ENCODE measurements at places on chromosomes 1 and 21.

DNA sequence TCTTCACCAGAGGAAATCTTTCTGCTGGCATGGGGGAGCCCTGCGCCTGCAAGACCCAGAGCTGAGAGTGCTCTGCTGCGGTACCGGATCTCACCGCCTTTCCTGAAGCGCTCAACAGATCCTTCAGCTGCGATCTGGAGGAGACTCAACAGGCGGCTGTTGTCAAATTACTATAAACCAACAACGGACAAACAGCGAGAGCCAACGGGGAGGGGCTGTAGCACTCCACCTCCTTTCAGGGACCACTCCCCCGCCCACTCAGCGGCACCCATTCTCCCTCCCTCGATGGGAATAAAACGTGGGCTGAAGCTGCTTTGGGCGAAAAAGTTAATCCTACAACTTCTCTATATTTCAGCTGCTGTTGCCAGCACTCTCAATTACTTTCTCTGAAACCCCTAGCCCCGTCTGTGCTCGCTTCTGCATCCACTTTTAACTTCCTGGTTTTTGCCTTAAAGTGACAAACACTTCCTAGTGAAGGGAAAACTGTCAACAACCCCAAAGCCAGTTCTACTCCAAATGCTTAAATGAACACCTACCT, at the start of gene FMO5:
TSS of gene FMO5 (minus strand) at position 147 of the 538 bp plus-strand sequence. CDS start 310 bp downstream, outside the sequence.
- DNase-seq, result peak; percentile 82

GRCh38 chr1:2493218-2493617, 17.1 kb downstream of the PLCH2 start:
- DNase-seq, result no peak

GRCh38 chr1:40187399-40187798, 26.2 kb downstream of the RLF start:
- no peak for DNase-seq

DNA sequence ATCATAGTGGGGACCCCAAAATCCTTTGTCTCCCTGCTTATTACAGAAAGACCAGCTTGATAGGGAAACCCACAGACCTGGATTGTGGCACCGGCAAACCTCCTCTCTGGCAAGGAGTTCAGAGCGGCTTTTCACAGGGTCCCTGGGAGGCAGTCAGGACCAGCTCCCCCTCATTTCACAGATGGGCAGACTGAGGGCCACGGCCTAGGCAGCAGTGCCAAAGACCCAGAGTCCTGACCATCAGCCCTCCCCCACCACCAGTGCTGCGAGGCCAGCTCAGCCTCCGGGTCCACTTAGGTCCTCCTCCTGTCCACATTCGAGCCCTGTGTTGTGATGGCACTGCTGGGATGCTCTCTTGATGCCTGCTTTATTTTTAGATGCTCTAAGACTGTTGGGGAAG, 57.2 kb downstream of the CAMK2N1 start:
- no peak for DNase-seq

DNA sequence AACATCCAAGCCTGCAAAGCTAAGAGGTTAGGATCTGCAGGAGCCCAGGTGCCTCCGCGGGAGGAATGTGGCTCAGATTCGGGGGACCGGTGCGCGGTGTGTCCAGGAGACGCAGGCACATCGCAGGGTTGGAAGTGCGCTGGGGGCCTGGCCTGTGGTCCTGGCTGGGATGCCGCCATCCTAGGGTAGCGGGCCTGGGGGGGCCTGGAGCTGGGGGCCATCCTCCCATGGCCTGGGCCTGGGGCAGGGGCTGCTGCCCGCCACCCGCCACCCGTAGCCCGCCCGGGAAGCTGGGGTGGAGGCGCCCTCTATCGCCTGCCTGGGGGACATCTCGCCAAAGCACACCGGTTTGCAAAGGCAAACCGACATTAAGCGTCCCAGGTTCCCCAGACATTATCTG, 170.6 kb upstream of the ARHGEF16 start:
- DNase-seq, result peak; percentile 18

DNA sequence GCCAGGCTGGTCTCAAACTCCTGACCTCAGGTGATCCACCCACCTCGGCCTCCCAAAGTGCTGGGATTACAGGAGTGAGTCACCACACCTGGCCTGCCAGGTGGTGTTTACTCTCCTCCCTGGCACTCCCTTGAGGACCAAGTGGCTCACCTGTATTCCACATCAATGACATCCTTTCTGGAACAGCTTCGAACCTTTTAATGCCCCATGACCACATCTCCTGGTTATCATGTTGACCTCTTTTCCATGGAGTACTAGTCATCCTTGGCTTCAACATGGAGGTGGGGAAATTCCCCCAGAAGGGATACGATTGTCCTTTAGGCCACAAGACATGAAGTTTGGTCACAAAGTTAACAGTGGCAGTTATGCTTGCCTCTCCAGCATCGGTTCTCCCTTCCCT, 66.9 kb downstream of the CDC7 start:
- DNase-seq, result no peak

DNA sequence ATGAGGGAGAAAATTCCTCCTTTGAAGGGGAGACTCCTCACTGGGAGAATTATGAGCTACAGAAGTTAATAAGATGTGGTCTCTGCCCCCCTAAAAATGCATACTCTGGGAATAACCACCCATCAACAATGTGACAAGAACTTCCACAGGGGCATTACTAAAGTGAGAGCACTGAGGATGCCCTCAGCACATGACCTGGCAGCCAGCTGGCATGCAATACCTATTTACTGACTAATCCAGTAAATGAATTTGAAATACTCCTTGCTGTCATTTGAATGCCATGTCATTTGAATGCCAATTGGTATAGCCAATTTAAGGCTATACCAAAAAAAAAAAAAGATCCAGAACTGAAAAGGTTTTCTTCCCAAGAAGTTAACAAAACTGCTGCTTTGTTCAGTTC, 30.8 kb downstream of the PLPP3 start:
- DNase-seq, result peak; percentile 48

- DNase-seq, result peak; percentile 45
Measured at GRCh38 chr1:44505210-44505993, 100.3 kb downstream of the RNF220 start.

GRCh38 chr1:76868154-76868882, 1.0 kb downstream of the ST6GALNAC5 start:
- DNase-seq, result peak; percentile 67

GRCh38 chr1:150579945-150580642, 684 bp upstream of the MCL1 start:
- no peak for DNase-seq

DNA sequence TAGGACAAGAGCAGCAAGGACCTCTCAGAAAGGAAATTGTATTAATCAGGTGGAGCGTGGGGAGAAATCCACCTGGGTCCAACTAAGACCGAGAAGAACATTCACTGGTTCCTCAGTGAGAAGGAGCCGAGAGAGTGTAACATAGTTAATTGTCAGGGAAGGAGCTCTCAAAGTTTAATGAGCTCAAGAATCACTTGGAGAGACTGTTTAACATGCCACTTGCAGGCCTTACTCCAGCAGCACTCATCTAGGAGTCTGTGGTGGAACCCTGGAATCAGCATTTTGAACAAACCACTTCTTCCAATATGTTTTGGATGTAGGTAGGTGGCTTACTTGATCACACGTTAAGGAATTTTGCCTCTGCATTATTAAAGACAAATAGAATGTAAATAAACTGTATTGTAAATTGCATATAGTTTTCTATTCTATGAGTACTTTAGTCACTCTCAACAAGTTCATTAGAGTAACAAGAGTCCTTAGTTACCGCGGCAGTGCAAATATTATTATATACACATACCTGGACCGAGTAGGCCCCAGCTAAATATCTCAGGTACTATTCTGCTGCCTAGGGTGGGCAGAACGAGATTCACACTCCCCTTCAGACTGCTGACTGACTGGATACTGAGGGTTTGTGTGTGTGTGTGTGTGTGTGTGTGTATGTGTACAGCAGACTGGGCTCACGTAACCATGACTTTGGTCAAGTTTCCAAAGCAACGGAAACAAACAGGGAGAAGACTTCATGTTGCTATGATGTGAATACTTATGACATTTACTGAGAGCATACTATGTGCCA, 203.2 kb upstream of the USP24 start:
- DNase-seq, result no peak

DNA sequence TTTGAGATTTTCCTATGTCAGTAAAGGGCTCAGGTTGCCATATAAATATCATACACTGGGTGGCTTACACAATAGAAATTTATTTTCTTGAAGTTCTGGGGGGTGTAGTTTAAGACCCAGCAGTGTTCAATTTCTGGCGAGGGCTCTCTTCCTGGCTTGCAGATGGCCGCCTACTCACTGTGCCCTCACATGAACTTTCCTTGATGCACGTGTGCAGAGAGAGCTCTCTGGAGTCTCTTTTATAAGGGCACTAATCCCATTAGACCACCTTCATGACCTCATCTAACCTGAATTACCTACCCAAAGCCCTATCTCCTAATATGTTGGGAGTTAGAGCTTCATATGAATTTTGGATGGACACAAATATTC, 21.1 kb downstream of the TMEM51 start:
- DNase-seq, result no peak

DNA sequence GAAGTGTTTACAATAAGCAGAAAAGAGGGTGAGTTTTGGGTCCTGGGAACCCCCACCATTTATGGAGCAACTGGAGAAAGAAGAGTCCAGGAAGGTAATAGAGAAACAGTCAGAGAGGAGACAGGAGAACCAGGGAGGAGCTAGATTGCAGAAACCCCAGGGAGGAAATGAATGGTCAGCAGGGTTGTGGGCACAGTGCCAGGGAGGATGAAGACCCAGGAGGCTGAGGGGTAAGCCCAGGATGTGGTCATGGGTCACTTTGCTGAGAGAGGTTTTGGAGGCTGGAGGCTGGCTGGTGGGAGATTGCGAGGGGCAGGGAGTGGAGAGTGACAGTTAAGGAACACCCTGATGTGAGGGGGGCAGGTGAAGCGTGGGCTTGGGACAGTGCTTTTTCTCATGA, 169.9 kb upstream of the CSF3R start:
- no peak for DNase-seq

- DNase-seq, result no peak
Measured at GRCh38 chr1:25031966-25032667, 102.0 kb upstream of the RUNX3 start.

- no peak for DNase-seq
Measured at GRCh38 chr21:33169359-33169758, 60.4 kb upstream of the IFNAR2 start.

DNA sequence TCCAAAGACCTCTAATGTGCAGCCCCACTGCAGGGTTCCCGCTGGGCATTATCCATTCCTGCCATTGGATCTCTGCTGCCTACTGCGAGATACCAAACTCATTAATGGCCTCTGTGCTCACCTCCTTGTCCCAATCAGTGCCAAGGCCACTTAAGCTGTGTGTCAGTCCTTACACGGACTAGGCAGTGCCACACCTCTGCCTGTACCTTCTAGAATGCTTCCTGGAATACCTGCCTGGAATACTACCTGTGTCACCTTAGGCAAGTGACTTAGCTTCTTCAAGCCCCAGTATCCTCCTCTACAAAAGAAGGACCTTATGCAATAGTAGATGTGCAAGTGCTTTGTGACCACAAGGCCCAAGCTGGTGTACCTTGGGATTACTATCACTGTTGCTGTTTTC, 100.1 kb downstream of the FOXD2 start:
- no peak for DNase-seq

DNA sequence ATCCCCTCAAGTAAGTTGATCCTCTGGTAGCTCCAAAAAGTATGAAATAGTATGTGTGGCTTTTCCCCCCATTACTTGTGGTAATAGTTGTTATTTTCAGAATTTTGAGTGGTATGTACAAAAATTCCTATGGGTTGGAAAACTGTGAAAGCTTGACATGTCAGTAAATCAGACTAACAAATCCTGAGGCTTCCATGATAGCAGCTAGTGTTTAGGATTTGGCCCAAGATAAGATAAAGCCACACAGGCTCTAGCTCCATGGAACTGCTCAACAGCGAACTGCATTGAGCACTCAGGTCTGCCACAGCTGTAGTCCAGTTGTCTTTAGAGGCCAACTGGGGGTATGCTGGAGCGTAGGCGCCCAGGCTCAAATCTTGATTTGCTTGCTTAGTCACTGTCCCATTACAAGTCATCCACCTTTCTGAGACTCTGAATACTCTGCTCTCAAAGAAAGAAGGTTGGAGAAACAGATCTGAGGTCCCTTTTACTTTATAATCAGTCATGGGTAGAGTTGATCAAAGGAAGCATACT, 28.7 kb downstream of the ATP1A1 start:
- no peak for DNase-seq

GRCh38 chr1:184891440-184891839, 82.9 kb downstream of the NIBAN1 start:
- DNase-seq, result no peak

DNA sequence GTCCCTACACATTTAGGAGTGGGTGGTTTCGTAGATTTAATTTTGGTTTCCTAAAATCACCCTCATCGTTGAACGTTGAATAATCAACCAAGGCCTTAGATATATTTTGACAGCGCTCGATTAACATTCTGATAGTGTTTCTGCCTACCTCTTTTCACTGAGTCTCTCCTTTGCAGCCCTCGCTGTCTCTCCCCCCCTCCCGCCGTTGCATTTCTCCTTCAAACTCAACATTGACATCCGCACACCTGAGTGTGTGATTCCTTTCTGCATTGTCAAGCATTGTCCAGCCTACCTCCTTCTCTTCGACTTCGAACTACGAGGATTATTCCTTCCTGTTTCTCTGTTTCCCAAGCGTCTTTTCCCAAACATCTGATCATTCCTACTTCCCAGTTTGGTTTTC, 1.8 kb upstream of the ADAMTS1 start:
- DNase-seq, result no peak

DNA sequence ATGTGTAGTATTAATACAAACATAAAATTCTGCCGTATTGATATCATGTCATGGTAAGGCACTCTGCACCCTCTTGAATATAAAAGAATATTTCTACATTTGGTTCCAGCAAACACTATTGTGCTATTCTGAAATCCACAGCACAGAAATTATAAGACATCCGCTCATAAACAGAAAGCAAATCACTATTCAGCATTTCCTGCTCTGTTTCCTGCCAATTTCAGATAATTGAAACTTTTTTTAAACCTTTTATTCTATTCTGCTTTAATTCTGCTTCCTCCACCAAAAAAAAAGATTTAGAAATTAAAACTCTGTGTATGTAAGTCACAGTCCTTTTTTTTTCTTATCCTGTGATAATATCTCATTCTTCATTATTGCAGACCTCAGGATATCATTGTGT, 39.6 kb upstream of the PLEKHO1 start:
- no peak for DNase-seq

- DNase-seq, result no peak
Measured at GRCh38 chr1:17176306-17177061, 28.4 kb upstream of the PADI1 start.

- DNase-seq, result no peak
Measured at GRCh38 chr1:224629965-224630364, 13.8 kb downstream of the CNIH3 start.

Measured in MG63 (cell line).